Suppressor macrophage treated with lipopolysaccharide for 4 hours (primary cell): ENCODE measurements at places on chromosomes 4 and X.

DNA sequence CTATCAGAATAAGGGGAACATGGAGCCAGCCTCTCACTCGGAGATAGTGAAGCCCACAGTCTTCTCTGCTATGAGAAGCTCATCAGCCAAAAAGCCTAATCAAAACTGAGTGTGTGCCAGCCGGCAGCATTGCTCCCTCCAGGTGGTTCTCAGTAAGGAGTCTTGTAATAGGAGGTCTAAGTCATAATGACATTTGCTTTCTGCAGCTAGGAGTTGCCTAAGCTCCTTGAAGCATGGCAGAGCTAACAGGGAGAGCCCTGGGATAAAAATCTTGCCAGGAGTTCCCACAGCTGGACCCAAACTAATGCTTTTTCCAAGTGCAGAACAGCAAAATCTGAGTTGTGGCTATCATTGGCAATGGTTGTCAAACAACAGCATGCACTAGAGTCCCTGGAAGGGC, 245.2 kb downstream of the SPATA18 start:
- no peak for DNase-seq

- no peak for DNase-seq
These were observed 93.4 kb upstream of the ENPP6 start for GRCh38 chr4:184310881-184311709.

DNA sequence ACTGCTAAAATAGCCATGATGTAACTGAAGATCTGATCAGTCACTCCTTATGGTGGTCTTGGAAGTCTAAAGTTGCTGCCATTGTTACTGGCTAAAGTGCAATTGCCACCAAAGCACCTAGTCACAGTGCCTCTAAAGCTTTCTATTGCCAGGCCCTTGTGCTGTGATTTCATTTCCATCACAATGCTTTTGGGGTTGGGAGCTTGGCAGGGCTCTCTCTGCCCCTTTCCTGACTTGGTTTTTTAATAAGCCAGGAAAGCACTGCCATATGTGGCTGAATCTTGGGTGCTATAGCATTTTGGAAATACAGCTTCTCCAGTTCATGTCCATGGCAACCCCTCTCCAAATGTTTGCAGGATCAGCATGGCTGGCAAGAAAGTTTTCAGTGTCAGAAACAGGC, 1712.4 kb upstream of the TENM3 start:
- no peak for DNase-seq

- DNase-seq: no peak
These were observed 20.4 kb downstream of the SASH3 start for GRCh38 chrX:129800186-129800585.

DNA sequence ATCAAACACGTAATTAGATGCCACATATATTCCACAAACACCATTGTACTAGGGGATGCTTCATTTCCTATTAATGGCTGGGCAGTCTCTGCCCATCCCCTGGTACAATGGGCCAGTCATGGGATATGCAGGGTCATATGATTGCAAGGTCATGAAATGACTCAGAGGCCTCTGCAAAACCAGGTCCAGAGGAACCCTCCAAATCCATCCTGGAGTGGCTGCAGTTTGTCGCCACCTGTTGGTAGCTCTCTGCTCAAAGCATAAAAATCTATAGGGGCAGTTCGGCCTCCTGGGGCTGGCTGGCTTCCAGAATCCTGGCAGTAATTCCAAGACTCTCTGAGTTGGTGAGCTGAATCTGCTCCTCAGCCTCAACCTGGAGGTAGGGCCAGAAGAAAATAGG, 22.9 kb upstream of the PUDP start:
- DNase-seq: peak; percentile 9

- no peak for DNase-seq
These were observed 161.0 kb upstream of the EOLA2 start for GRCh38 chrX:150099316-150099715.

- DNase-seq: peak; percentile 18
These were observed 752 bp upstream of the FGF5 start for GRCh38 chr4:80265571-80266252.

DNA sequence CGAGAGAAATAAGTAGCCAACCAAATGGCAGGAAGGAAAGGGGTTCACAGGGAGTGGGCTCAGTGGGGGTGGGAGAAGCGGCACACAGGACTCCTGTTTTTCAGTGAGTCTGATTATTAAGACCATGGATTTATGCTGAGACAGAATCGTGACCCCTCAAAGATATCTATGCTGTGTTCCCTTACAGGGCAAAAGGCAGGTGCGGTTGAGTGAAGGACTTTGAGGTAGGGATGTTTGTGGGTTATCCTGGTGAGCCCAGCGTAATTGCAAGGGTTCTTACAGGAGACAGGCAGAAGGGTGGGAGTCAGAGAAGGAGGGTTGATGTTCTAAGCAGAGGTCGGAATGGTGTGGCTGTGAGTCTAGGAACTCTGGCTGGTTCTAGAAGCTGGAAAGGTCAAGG, 73.0 kb downstream of the EVC start:
- DNase-seq: no peak

- DNase-seq: no peak
These were observed 32.2 kb upstream of the PROM1 start for GRCh38 chr4:16116019-16116418.

DNA sequence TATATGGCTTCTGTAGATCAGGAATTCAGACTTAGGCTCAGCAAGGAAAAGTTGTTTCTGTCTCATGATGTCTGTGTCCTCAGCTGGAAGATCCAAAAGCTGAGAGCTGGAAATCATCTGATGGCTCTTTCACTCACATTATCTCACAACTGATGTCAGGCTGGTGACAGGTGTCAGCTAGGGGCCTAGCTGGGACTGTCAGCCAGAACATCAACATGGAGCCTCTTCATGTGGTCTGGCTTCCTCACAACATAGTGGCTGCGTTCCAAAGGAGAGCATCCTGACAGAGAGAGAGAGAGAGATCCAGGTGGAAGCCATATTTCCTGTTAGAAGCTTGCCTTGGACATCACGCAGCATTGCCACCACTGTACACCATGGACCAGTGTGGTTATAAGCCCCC, 10.6 kb upstream of the INTS6L start:
- no peak for DNase-seq

DNA sequence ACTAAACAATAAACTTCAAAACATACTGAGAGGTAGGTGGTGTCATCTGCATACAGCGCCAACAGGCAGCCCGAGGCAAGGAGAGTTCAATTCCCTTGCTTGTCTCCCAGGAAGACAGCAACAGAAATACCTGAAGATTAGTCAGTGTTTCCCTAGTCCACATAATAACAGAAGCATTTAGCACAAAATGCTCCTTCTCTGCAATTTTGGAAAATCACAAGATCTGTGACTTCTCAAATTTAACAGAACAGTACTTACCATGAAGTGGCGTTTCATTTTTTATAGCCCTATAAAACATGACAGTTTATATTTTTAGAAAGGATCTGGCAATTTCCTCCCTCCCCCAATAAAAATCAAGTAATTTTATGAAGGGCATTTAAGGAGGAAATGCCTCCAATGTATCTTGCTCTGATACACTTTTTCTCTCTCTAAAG, 67.1 kb upstream of the MYOZ2 start:
- DNase-seq: no peak

- no peak for DNase-seq
These were observed 486.6 kb upstream of the PCDH10 start for GRCh38 chr4:132662456-132662855.

- no peak for DNase-seq
These were observed 369.5 kb upstream of the FAM241A start for GRCh38 chr4:111775556-111776297.

GRCh38 chr4:60812811-60813210, 387.3 kb upstream of the ADGRL3 start:
- DNase-seq: no peak

DNA sequence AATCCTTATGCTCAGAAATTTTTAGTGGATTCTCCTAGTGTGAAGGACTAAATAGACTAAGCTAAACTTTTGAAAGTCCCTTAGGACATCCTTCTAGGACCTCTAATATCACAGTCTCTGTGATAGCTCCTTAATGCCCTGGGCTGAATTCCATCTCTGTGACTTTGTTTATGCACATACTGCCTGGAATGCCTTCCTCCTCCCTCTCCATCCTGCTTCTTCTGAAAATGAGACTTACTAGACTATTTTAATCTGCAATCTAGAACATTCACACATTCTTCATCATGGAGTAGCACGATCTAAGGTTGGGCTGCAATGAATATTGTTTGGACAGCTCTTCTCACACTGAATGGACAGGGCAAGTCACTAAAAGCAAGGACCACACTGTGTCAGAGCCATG, 65.0 kb upstream of the MSX1 start:
- DNase-seq: no peak

GRCh38 chrX:155864655-155865054, 16.5 kb upstream of the VAMP7 start:
- no peak for DNase-seq

GRCh38 chr4:146976145-146976544, 30.5 kb upstream of the TTC29 start:
- DNase-seq: no peak

GRCh38 chrX:16488959-16489358, 161.0 kb upstream of the S100G start:
- DNase-seq: no peak

- DNase-seq: no peak
These were observed 2.3 kb upstream of the HPRT1 start for GRCh38 chrX:134457708-134458107.

DNA sequence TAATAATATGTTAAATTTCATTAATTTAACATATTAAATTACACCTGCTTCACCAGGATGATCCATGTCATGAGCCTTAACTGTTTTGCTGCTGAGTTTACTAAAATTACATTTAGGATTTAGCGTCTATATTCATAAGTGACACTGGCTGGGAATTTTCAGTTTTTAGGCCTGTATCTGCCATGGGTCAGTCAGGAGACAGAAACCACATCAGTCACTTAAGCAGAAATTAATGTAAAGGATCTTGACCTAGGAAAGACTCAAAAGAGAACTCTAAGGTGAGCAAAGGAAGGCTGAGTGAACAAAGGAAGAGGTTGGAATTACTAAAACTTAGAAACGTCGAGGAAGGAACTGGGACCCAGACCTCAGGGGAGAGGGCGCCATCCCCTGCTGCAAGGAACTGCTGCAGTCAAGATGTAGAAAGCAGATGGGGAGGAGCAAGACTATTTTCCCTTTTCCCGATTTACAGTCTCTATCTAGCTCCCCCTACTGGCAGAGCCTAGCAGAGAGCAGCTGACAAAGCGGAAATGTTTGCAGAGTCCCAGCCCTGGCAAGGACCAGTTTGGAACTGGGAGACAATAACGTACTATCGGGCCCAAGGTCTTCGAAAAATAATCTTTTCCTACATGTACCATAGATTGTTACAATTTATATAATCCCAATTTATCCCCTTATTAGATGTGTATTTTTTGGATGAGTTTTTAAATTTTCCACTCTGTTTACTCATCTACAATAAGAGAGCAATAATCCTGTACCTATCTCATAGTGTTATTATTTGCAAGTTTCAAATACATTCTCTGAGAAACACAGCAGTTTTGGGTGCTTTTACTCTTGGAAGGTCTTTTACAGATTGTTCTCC, 22.6 kb upstream of the RBBP7 start:
- DNase-seq: peak; percentile 83

DNA sequence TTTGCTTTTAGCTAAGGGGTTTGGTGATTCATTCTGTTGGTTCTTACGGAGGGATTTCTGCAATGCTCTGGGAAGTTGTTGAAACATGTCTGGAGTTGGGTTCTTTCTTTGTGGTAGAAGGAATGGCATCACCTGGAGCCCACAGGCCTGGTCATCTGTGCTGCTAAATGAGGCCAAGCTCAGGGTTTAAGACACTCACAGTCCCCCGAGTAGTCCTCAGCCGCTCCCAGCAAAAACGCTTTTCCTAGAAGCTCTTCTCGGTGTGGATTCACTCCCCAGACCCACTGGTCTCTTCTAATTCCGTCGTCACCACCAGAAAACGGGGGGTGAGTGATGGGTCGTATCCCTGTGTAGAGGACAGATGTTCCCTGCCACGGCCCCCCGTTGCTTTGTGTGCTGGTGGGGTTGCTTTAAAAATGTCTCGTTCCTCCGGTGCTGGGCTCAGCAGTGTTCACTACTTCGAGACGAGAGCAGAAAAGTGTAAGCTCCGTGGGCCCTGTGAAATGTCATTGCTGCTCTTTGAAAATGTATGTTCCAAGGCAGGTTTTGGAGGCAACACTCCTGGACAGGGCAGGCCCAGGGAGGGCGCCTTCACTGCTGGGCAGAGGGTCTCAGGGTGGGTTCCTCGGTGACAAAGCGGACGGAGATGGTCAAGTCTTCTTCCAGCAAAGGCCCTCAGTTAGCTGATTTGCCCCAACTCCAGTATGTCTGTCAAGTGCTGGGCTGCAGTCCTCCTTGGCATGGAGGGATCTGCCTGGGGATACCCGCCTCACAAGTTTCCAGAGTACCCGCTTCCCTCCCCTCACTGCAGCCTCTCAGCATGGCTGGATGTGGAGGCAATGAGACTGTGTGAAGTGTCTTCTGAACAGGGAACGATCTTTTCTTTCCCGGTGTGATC, 37.3 kb downstream of the PSAPL1 start:
- DNase-seq: no peak

GRCh38 chr4:86356425-86357210, 3.2 kb downstream of the MAPK10 start:
- no peak for DNase-seq

DNA sequence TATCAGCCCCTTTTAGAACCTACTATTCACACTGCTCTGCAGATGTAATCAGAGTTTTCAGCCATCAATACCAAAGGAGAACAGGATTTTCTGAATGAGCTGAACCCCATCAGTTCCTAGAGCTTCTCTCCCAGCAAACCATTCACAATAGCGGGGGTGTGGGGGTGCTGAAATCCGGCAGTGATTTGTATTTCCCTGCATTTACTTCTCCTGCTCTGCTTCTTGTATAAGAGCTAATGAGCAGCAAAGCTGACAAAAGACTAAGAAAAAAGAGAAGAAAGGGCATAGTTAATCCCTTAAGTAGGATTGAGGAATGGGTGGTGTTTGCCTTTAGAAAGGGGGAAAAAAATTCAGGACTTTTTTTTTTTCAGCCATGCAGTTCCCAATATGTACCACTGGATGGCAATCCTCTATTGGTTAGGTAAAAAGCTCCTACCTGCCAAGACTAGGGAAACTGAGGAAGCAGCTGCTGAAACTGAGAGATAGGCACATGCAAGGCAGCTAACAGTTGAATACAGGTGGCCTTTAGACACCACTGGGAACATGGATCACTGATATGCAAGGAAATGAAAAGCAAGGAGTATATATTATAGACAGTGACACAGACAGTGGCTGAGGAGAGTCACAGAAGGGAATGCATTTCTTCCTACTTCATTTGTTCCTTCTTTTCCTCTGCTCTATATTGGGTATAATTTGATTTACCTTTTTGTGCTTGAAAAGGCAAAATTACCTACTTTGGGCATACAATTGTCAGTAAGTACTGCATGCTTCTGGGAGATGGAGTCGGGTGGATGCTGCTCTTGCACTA, 217.9 kb downstream of the HS6ST2 start:
- DNase-seq: no peak

- no peak for DNase-seq
These were observed 8.9 kb downstream of the FAT4 start for GRCh38 chr4:125323654-125324053.

DNA sequence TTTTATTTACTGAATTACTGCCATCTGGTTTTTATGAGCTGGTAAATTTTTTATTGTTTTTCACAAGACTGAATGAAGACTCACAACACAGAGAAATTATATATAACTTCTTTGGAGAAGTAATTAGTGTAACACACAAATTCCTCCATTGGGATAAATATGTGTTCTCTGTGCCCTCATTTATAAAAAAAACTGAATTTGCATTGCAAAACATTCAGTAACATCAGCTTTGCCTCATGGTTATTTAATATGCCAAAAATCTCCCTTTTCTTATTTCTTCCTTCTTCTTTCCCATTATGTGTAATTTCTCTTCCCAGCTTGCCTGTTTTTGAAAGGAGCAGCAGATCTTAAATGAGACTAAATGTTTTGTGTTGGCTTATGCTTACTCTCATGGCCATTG, 18.5 kb downstream of the CASP6 start:
- no peak for DNase-seq

- DNase-seq: no peak
These were observed 25.2 kb upstream of the SLC2A9 start for GRCh38 chr4:10046471-10046870.
